ENCODE measurements at places on chromosomes 5 and 9.

DNA sequence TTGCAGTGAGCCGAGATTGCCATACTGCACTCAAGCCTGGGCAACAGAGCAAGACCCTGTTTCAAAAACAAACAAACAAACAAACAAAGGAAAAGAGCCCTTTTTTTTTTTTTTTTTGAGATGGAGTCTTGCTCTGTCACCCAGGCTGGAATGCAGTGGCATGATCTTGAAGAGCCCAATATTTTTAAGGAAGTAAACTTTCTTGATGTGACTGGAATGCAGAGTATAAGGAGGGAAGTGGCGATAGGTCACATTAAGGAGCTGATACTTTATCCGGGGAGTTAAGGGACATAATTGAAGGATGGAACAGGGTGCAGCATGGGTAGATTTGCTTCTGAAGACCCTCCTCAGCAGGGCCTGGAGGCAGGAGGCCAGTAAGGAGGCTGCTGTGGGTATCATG, 13.0 kb downstream of the NAIF1 start:
- DNase-seq: no peak

DNA sequence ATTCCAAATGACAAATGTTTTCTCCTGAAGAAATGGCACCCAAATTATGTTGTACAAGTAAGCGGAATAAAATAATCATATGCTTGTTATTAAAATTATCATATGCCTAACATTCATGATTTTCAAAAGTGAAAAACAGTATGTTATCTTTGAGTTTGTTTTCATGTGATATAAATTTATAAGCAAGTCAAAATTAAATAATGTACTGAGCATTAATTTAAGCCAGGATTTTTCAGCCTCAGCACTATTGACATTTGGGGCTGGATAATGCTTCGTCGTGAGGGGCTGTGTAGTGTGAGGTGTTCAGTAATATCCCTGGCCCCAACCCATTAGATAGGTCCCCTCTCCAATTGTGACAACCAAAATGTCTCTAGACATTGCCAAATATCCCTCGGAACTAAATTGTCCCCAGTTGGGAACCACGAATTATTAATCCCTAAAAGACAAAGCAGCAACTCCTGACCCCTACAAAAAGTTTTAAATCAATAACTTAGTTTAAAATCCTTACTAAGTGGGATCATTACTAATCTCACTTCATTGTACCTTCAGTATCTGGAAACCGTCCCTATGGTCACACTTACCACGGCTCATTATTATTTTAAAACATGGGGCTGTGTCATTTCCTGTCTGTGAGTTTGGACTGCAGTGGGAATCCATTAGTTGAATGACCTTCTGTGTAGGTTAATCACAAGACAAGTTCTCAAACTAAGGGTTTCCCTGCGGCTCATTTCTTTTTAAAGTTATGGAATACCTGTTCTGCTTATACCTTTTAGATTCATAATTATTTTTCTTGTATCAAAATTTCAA, 1.3 kb upstream of the NNT start:
- no peak for DNase-seq

GRCh38 chr5:176629853-176630680, at the start of the genes EIF4E1B and SNCB:
TSS of gene EIF4E1B (plus strand) at chr5:176630675. CDS start at chr5:176642788, 12,113 bp downstream.
TSS of gene SNCB (minus strand) at chr5:176630534. CDS start at chr5:176629654, 880 bp downstream.
- no peak for DNase-seq

- peak; percentile 76 for DNase-seq
Observed at GRCh38 chr5:60487885-60488442, 212.0 kb downstream of the DEPDC1B start.

DNA sequence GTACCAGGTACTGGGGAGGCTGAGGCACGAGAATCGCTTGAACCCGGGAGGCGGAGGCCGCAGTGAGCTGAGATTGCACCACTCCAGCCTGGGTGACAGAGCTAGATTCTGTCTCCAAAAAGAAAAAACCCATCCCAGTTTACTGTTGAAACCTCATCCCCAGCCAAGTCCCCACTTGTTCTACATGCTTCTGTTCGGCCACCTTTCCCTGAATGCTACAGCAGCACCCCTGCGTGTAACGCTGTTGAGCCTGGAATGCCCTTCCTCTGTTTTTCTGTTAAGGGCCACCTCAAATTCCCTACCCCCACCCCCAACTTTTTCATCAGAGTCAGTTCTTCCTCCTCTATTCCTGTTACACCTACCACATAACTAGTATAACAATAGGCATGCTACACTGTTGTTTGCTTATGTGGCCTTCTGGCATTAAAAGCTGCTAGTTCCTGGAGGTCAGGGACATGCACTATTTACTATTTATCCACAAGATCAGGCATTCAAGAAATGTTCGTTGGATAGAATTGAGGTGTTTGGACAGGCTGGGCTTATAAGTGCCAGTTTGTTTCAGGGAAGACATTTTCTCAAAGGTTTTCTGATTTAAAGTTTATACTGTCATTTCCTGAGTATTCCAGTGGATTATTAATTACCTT, 47.1 kb upstream of the C5orf47 start:
- no peak for DNase-seq

- DNase-seq: no peak
Observed at GRCh38 chr5:81317536-81317935, 16.1 kb downstream of the ZCCHC9 start.

- DNase-seq: no peak
Observed at GRCh38 chr5:163498886-163499285, 6.5 kb upstream of the MAT2B start.

DNA sequence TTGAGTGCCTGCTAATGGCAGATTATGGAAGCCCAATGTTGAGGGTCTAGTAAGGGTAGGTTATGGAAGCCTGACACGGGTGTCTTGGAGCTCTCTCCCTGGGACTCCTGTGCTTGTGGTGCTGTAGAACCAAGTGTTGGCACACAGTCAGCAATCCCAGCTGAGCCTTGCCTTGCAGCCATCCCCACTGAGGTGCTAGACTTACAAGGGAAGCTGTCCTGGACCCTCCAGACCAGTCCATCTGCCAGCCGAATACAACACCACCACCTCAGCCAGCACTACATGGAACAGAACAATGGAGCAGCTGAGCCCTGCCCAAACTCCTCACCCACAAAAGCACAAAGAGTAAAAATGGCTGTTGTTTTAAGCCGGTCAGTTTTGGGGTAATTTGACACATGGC, 90.5 kb upstream of the DNAH5 start:
- no peak for DNase-seq

DNA sequence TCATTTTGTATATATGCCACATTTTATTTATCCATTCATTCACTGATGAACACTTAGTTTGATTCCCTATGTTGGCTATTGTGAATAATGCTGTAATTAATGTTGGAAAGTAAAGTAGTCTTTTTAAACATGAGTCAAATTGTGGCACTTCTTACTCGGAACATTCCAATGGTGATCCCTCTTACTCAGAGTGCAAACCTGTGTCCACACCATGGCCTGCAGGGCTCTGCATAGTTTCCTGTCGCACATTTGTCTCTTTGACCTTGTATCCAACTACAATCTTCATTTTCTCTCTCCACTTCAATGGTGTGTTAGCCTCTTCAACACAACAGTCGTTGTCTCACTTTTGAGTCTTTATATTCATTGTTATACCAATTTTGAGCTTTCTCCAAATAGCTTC, 98.1 kb upstream of the PAPPA start:
- no peak for DNase-seq

GRCh38 chr5:36079200-36079781, 12.6 kb upstream of the UGT3A2 start:
- DNase-seq: no peak

GRCh38 chr9:118751848-118752223, 617.4 kb downstream of the BRINP1 start:
- DNase-seq: no peak

- no peak for DNase-seq
Observed at GRCh38 chr5:34756781-34757624, 82.0 kb upstream of the TTC23L start.

GRCh38 chr5:90056911-90057705, 352.4 kb downstream of the CETN3 start:
- no peak for DNase-seq

DNA sequence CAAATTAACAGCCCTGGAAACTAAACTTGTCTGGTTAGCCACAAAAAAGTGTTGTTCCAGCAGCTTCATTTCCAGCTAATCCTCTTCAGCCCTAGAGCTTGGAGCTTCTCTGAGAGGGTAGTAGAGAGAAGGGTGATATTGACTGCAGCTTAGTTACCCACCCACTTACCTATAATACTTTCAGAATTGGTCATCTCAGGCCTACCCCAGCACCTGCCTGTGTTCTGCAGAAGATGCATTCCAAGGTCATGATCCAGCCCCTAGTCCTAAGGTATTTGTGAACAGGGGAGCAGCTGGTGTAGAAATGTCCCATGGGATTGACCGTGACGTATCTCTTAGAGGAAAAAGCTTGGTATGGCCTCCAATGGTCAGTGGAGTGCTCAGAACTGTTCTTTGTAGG, 289.0 kb downstream of the NR3C1 start:
- no peak for DNase-seq

DNA sequence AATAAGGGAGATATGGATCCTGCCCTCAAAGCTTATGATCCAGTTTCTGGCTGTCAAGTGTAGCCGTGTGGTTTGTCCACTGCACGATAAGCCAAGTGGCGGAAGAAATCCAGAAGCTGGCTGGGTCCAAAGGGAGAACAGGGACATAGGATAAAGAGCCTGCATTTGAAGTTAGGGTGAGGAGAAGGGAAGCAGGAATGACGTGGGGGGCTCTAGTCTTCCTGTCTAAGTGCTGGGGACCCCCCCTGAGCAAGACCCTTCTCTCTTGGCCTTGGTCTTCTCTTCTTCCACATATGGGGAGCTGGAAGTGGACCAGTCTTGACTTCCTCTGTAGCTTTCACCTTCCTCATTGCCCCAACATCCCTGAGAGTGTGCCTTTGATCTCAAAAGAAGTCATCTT, 186.6 kb downstream of the FSTL4 start:
- DNase-seq: no peak

GRCh38 chr5:97095318-97095732, 47.1 kb downstream of the LIX1 start:
- DNase-seq: no peak

GRCh38 chr5:160097991-160098390, 21.3 kb downstream of the PWWP2A start:
- no peak for DNase-seq

DNA sequence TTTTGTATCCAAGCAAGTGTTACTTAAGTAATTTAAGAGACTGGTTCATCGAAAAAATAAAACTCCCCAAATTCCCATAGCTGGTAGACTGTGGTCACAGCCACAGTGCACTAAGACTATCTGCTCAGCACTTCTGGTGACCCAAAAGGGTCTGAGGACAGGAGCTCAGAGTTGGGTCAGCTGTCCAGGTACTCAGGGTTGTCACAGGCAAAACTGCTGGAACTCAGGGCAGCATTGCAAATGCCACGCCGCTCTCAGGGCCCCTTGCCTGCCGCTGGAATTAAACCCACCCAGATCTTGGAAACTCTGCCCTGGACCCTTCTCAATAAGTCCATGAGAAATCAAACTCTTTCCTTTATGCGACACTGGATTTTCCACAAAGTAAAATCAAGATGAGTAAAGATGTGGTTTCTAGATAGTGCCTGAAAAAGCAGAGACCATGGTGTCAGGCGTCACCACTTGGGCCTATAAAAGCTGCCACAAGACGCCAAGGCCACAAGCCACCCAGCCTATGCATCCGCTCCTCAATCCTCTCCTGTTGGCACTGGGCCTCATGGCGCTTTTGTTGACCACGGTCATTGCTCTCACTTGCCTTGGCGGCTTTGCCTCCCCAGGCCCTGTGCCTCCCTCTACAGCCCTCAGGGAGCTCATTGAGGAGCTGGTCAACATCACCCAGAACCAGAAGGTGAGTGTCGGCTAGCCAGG, at the start of gene IL13:
Gene IL13, plus strand, starts transcription at position 498 of the 705 bp plus-strand sequence. Its CDS starts 14 bp downstream, at position 512.
- DNase-seq: no peak

DNA sequence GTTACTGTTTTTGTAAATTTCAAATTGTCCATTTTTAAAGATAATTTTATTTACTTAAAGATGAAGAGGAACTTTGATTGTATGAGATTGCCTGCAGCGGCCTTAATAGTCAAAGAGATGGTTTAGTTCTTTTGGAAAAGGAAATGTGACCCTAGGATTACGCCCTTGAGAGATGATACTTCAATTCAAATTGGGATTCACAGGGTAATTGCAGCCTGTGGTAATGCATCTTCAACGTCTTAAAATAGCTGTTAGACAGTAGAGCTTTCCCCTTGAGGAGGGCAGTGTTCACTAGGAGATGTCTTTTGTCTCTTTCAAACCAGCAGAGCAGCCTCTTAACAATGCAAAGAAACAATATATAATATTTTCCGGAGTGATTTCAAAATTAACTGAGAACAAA, 127.1 kb downstream of the TAF11L14 start:
- no peak for DNase-seq

DNA sequence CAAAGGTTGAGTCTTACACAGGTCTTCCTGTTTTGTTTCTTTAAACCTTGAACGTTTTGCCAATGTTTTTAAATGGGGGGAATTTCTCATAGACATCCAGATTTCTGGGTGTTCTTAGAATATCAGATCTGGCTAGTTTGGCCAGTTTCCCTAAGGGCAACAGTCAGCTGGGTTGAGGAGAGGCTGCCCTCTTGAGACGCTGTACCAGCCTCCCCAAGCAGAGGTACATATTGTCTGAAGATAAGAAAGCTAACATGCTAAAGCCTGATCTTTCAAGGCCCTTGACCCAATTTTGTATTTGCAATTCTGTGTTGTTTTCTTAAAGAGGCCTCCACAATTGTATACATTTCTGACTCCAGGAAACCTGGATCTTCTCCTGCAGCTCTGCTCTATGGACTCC, 21.9 kb upstream of the SH3GL2 start:
- DNase-seq: no peak

GRCh38 chr5:177449140-177450061, 2.8 kb downstream of the PRR7 start:
- no peak for DNase-seq

GRCh38 chr5:127031147-127031862, 947 bp upstream of the MARCHF3 start:
- DNase-seq: no peak

DNA sequence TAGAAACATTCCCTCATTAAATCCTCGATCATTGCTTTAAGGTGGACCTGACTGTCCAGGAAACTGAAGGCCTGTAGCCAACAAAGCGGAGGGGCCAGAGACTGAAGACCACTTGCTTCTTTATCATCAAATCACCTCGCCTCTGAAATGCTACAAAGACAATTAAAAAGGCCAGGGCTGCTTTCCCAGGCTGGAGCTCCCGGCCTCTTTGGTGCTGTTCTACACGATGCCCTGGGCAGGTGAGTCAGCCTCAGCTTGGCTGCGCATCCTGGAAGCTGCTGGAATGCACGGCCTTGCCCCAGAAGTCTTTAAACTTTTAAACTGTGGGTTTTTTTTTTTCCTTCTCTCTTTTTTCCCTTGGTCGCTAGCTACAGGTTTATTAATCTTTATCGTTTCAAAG, 46.5 kb downstream of the SH3PXD2B start:
- DNase-seq: no peak

GRCh38 chr5:16992006-16992405, 55.9 kb upstream of the MYO10 start:
- DNase-seq: no peak
